Stimulated activated CD4-positive, alpha-beta T cell treated with anti-CD3 and anti-CD28 coated beads, TNF-alpha, amount 100 ng/mL, for 1 hour (primary cell): ENCODE measurements at places on chromosomes 7 and 10.

DNA sequence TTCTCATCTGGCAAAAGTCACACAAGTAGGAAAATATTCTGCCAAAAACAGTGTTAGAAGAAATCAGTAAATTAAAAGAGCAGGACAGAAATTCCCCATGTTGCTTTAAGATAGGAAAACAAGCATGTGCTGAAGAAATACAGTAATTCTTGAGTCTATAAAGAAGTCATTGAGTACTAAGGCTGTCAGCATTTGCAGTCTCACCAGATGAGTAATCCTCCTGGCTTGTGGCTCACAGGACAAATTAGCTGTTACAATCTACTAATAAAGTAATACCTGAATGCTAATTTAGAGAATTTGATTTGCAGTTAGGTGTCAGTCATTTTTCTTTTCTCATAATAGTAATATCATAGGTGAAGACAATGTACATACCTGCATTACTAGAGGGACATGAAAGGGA lies 1158.9 kb upstream of the CELF2 start:
- no peak for DNase-seq

DNA sequence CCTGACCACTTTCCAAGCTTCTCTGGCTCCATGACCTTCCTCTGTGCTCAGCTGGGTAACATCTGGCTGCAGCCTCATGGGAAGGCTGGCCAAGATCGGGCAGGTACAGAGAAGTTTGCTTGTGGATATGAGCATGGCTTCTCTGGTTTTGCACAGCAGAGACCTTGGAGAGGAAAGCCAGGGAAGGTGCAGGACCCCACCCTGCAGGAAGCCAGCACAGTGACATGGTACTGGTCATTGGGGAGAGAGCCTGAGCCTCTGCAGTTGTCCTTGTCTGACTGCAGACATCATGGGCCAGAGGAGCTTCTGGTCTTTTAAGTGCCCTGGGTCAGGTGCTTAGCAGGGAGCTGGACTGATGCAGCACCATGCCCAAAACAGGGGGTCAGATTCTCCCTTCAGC lies 70.6 kb upstream of the LEP start:
- no peak for DNase-seq

GRCh38 chr10:122464586-122464985 lies 3.2 kb downstream of the HTRA1 start:
- no peak for DNase-seq

DNA sequence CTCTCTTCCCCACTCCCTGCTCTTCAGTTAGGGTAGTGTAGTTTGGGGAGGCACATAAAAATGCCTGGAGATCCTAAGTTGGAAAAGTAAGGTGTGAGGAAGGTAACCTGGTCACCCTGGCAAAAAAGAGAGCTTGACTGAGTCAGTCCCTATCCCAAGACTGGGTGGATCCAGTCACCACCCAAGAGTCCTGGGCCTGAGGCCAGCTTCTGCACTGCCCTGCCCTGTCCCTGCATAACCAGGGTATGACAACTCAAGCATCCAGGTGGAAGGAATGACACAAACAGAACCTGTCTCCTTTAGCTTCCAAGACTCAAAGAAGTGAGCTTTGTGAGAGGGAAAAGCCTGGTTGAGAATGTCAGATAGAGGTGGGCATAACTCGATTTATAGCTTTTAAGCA lies 26.9 kb upstream of the SORBS1 start:
- DNase-seq, result no peak

DNA sequence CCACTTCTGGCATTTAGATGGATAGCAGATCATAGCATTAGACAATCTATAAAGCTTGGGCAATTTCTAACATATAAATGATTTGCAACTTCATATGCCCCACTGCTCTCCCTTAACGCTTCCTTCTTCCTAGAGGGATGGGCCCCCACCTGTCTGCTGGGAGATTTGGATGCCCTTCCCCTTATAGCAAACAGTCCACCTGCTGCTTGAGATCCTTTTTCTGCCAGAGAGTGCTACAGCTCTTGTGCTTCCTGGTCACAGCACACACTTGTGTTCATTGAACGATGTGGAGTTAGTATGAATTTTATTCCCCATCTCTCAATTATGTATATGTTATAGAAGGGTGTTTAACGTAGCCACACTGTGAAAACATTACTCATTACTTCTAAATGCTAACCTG lies 10.4 kb upstream of the PCGF5 start:
- no peak for DNase-seq

- no peak for DNase-seq
Measured at GRCh38 chr10:104417637-104418292, 64.1 kb downstream of the CFAP58 start.

- DNase-seq, result no peak
Measured at GRCh38 chr10:113541549-113541927, 11.3 kb upstream of the HABP2 start.

DNA sequence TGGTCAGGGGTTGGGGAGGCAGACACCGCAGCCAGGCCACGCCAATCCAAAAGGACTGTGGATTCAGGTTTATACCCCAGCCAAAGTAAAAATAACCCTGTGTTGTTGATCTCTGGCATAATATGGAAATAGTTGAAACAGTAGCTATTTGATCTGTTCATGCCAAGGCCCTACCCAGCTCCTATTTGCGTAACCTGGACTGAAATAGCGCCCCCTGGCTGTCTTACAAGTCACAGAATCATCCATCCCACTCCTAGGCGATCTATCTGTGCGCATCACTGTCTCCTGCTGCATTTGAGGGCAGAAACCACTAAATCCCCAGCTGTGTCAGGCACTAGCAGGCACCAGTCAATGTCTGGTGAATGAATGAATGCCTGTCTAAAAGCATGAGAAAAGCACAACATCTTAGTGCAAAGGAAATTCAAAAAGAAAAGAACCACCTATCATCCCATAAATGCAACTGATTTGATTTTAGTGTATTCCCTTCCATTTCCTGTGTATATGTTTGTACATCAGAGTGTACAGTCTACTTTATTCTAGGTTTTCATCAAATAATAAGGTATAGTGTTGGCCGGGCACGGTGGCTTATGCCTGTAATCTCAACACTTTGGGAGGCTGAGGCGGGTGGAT lies 160.0 kb downstream of the SLIT1 start:
- peak; percentile 3 for DNase-seq

DNA sequence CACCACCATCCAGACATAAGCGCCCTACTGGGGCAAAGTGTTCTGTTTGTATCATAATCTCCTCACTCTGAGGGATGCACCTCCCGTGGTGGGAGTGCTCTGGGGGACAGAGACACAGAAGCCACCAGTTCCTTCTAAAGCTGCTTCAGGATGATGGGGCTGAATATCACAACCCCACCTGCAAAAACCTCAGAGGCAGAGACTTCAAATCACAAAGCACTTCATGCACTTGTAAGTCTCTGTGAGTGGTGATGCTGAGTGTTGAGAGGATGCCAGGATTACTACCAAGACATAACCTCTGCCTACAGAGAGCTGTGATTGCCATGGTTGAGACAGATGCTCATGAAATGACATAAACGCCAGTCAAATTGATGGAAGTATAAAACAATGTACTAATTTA lies 255.5 kb downstream of the CALN1 start:
- no peak for DNase-seq

GRCh38 chr10:1527951-1528350 lies 209.4 kb downstream of the ADARB2 start:
- no peak for DNase-seq

GRCh38 chr10:78804411-78805032 lies 264.2 kb upstream of the ZMIZ1 start:
- DNase-seq, result no peak

DNA sequence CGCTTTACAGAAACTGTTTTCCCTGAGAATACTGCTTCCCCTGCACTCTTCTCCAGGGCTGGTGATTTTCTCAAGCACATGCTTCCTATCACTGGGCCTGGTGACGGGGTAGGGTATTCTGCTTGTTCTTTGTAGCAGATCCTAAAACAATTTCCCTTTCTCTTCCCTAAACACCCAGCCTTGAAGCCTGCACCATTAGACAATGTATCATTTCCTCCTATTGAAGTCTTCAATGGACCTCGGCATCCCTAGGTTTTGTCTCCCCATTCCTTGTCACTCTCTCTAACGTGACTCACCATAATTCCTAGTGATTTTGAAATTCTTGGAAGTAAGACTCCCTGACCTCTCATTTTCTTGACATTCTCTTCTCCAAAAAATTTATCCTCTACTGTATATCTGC lies 109.5 kb upstream of the GHITM start:
- DNase-seq, result no peak

DNA sequence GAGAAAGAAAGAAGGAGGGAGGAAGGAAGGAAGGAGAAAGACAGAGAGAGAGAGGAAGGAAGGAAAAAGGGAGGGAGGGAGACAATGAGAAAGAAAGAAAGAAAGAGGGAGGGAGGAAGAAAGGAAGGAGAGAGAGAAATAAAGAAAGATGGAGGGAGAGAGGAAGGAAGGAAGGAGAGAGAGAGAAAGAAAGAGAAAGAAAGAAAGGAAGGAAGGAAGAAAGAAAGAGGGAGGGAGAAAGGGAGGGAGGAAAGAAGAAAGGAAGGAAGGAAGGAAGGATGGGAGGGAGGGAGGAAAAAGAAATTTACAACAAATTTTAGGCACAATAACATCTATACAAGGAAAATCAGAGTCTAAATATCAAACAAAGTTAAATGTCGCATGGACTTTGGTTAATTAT lies 332.6 kb upstream of the KLF6 start:
- DNase-seq, result no peak

DNA sequence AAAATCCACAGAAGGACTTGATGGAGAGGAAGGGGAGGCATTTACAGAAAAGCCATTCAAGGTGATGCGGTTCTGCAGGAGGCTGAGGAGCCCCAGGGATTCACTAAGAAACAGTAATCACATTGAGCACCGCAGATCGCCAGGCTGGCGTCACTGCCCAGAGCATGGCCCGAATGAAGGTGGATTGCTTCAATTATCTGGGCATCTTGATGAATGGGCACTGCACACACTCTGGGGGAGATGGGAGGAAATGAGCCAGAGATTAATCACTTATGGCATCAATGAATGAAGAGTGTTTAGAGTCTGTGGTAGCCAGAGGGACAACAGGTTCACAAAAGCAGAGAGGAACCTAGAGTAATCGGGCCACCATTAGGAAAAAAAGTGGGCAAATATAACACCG lies 292.1 kb downstream of the ZEB1 start:
- no peak for DNase-seq

DNA sequence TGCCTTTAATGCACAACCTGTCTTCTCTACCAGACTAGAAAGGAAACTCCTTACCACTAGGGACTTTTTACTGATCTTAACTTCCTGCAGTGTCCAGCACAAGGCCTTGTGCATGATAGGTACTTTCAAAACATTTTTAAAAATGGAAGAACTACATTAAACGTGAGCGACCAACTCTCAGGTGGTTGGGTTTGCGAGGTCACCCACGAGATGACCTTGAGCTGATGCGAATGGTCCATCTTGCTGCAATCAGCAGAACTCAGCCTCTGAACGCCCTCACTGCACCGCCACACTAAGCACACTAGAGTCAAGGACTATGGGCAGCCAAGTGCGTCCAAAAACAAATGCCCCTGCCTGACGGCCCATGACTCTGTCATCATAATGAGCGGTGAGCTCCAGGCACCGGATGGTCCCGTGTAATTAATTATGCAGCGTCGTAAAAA lies 34.9 kb upstream of the PTF1A start:
- DNase-seq, result no peak

GRCh38 chr10:91054325-91054724 lies 133.4 kb upstream of the ANKRD1 start:
- no peak for DNase-seq

- DNase-seq, result no peak
Measured at GRCh38 chr10:50929670-50930069, 44.2 kb upstream of the A1CF start.

- DNase-seq, result no peak
Measured at GRCh38 chr7:136588216-136588615, 280.2 kb upstream of the CHRM2 start.

- no peak for DNase-seq
Measured at GRCh38 chr7:5237286-5237685, 45.5 kb upstream of the SLC29A4 start.

GRCh38 chr7:154929006-154929726 lies 73.8 kb downstream of the PAXIP1 start:
- no peak for DNase-seq

DNA sequence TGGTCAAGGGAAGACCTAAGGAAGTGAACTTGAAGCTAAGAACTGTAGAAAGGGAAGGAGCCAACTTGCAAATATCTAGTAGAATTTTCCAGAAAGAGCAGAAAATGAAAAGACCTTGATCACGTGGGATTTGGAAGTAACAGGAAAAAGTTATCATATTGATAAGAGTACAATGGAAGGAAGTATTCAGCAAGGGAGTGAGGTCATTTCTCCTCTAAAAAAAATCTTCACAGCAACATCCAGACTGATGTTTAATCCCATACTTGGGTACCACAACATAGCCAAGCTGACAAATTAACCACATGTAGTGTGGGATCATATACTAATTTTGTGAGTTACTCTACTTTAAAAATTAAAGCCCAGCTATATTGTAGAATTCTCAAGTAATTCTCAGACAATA lies 207.0 kb upstream of the CXCL12 start:
- no peak for DNase-seq

DNA sequence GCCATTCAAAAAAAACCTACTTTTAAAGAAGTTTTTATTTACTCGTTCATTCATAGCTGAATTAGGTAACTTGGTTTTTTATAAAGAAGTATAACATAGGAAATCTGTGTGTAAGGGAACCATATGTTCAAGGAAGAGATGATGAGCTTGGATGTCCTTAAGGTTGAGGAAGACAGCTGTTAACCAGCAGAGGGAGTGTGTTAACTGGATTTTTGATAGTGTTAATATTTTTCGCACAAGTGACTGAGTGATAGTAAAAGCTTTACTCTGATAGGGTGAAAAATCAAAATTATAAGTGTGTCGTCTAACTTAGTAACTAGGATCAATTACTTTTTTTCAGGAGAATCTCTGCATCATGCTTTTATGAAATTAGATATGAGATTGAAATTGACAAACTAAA lies 134.7 kb downstream of the ARL5B start:
- no peak for DNase-seq

- DNase-seq, result no peak
Measured at GRCh38 chr10:112713411-112713810, 236.6 kb upstream of the TCF7L2 start.

GRCh38 chr10:124595143-124595883 lies 133.7 kb downstream of the LHPP start:
- no peak for DNase-seq

GRCh38 chr10:50431133-50431532 lies 179.8 kb upstream of the ASAH2 start:
- DNase-seq, result no peak
